ENCODE measurements at places on chromosomes 4 and X. TPM values are rescaled to one million over a fixed set of nuclear protein-coding genes. Genes with fewer than 3 reads are reported as not detected.

DNA sequence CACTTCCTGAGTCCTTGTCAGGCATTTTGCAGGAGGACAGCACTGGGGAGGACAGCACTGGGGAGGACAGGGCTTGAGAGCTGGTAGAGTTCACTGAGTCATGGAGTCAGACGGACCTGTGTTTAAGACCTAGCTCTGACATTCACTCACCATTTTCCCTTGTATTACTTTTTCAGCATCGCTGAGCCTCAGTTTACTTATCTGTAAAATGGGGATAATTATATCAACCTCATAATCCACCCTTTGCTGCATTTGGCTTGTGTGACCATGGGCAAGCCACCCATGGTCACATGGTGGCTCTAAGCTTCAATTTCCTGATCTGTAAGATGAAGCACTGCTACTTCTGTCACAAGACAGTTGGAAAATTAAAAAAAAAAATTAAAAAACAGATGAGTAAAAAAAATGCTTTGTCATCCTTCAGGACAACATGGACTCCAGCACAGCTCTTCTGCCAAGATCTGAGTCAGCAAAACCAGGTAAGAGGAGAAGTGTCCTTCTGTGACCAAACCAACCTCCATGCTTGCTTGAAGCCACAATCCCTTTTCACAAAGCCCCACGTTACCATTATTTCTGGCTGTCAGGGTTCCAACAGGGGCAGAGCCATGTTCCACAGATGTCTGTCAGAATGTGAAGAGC lies 275.5 kb downstream of the RAB28 start:
- no peak for DNase-seq

GRCh38 chr4:108982402-108983185 lies 219.7 kb upstream of the ETNPPL start:
- no peak for DNase-seq

- peak; percentile 59 for DNase-seq
Measured at GRCh38 chrX:1751781-1752180, 136.9 kb downstream of the ASMT start.

DNA sequence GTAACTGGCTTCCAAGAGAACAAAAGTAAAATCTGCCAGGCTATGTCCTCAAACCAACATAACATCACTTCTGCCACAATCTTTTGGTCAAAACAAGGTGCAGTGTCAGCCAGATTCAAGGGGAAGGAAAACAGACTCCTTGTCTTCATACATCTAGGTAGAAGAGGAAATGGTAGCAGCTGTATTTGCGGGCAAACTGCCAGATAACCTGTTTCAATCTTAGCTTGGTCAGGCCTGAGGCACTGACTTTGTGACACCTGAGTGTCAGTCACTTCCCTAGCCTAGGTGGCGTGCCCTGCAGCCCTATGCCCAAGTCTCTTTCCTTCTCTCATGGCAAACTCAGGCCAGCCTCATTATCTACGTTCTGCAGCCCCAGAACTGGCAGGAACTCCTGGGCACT lies 146.2 kb upstream of the JADE1 start:
- no peak for DNase-seq

DNA sequence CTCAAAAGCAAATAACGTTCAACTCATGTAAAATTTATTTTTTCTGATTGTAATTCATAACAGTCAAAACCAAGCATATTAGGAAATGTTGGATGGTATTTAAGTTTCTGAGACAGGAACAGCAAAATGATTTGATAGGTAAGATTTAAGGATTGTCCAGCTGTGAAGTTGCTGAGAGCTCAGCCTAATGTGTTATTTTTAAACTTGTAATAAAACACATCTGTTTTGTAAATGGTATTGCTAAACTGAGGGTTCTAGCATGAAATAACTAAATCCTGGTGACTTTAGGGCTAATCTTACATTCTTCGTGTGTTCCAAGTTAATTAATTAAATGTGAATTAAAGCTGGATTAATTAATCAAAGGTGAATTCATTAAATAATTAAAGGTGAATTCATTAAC lies 13.3 kb downstream of the TLR10 start:
- DNase-seq = no peak

- DNase-seq = no peak
Measured at GRCh38 chrX:70032792-70033191, 16.9 kb downstream of the AWAT2 start.

- no peak for DNase-seq
Measured at GRCh38 chr4:57070461-57070860, 39.7 kb downstream of the IGFBP7 start.

DNA sequence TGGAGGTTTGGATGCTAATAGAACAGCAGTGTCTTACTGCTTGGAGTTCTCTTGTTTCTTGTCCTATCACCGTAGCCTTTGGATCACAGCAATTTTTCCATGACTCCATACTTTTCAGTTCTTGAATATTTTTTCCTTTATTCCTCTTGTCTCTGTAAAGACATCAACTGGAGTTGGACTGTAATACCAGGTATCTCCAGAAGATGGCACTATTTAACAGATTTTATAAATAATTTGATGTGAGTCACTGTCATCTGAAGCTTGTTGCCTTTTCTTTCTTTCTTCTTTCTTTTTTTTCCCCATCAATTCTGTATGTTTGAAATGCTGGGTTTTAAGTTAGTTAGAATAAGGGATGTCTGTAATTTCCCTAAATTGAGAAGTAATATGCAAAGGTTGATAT lies 24.1 kb downstream of the HPRT1 start:
- DNase-seq = no peak

- DNase-seq = no peak
Measured at GRCh38 chr4:3406021-3406420, 35.7 kb upstream of the HGFAC start.

GRCh38 chr4:12178614-12179610 lies 750.2 kb upstream of the HS3ST1 start:
- no peak for DNase-seq

DNA sequence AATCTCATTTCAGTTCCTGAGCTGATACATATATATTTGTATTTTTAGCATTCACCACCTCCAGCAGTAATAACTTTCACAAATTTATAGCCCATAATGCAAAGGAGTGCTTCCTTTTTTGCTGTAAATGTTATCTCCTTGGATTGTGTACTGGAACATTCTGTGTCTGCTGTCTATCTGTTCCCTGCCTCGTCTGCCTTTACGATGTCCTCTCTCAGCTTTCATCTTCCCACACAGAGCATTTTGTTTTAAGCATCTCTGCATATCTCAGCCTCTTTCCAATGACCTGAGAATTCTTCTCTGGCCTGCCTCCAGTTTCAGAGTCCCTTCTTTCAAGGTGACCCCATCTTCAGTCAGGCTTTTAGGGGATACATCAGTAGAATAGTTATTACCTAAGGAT lies 43.1 kb downstream of the GYG2 start:
- no peak for DNase-seq

DNA sequence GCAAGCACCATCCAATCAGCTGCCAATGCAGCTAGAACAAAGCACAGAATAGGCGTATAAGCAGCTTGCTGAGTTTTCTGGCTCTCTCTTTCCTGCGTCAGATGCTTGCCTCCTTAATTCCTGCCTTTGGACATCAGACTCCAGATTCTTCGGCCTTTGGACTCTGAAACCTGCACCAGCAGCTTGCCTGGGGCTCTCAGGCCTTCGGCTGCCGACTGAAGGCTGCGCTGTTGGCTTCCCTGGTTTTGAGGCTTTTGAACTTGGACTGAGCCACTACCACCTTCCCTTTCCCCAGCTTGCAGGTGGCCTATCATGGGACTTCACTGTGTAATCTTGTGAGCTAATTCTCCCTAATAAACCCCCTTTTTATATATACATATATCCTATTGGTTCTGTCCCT lies 6.1 kb downstream of the TMEM192 start:
- peak; percentile 21 for DNase-seq

GRCh38 chrX:24607616-24608015 lies 39.5 kb downstream of the PCYT1B start:
- no peak for DNase-seq

DNA sequence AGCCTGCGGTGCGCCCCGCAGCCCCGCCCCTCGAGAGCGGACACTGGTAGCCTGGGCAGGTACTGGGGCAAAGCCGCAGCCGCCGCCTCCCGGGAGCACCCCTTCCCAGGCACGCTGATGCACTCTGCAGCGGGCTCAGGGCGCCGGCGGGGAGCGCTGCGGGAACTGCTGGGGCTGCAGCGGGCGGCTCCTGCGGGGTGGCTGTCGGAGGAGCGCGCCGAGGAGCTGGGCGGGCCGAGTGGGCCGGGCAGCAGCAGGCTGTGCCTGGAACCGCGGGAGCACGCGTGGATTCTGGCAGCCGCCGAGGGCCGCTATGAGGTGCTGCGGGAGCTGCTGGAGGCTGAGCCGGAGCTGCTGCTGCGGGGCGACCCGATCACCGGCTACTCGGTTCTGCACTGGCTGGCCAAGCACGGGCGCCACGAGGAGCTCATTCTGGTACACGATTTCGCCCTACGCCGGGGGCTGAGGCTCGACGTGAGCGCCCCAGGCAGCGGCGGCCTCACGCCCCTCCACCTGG lies 401 bp downstream of the SOWAHD start:
- peak; percentile 17 for DNase-seq

- DNase-seq = no peak
Measured at GRCh38 chr4:54607067-54607466, 50.7 kb upstream of the KIT start.

Gene PRPS1
- 72.0 TPM for total RNA-seq

Gene IQCM
- total RNA-seq = not detected

Gene PDGFC
- total RNA-seq = 63.0 TPM

Gene PRKG2
- total RNA-seq = 0.03 TPM

Gene EDNRA
- total RNA-seq = 2.9 TPM

Gene RHOXF2B
- total RNA-seq = not detected

Gene ATP1B4
- total RNA-seq = not detected

Data from SJSA1 (cell line).